T-helper 17 cell (primary cell): ENCODE measurements at places on chromosomes 1 and 21.

GRCh38 chr1:67818725-67819301 lies 14.5 kb downstream of the GNG12 start:
- no peak for DNase-seq

DNA sequence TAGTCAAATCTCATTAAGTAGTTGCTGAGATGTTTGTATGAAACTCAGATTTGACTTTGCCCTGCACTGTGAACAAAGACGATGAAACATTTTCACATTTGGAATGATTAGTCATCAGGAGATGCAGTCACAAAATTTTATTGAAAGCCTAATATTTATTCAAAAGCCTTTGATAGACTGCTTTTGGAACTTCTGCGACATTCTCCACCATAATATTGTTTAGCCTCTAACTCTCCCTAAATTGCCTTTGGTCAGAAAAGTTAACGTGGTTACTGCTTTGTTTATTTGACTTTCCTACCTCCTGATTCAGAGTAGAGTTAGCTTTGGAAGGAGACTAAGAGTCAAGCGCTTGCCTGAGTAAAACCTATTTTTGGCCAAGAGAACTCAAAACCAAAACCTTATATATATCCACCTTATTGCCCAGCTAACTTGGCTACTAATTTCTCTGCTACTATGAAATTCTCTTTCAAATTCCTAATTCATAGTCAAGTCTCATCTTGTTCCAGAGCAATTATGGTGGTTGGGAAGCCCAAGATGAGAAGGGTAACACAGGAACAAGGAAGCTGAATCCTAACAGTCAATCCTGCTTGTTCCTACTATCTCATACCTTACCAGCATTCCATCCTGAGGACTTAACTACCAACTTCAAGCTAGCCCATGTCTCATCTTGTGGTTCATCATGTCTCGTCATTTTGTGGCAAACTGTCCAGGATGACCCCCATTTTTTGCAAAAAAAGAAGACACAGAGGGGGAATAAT lies 429.6 kb downstream of the USP25 start:
- no peak for DNase-seq

GRCh38 chr1:119815361-119815760 lies 4.1 kb upstream of the REG4 start:
- no peak for DNase-seq

DNA sequence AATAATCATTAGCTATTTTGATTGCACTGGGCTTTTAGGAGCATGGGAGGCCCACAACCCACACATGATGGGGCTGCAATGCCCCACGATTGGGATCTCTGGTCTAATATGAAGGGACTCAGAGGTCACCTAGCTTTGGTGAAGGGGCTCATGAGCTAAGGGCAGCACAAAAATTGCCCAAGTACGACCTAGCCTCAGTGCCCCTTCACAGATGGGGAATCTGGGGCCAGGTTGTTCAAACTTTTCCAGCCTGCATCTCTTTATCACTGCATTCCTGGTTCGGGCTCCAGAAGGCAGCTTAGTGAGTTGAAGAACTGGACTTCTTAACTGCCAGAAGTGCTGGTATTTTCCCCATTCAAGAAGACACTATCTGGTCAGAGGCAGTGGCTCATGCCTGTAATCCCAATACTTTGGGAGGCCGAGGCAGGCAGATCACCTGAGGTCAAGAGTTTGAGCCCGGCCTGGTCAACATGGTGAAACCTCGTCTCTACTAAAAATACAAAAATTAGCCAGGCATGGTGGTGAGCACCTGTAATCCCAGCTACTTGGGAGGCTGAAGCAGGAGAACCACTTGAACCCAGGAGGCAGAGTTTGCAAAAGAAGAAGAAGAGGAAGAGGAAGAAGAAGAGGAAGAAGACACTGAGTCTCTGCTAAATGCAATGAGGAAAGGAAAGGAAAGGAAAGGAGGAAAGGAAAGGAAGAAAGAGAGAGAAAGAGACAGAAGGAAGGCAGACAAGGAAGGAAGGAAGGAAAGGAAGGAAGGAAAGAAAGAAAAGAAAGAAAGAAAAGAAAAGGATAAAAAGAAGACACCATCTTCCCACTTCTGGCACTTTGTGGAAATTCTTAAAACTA lies 258.5 kb upstream of the IRF2BP2 start:
- DNase-seq = no peak

- no peak for DNase-seq
Observed at GRCh38 chr1:170145770-170146676, at the start of gene NTMT2. TSS of gene NTMT2 (plus strand) at chr1:170145959. CDS start at chr1:170146108, 149 bp downstream.

- no peak for DNase-seq
Observed at GRCh38 chr1:111587509-111588174, 31.9 kb upstream of the RAP1A start.

GRCh38 chr1:167922611-167923074 lies 8.7 kb upstream of the ADCY10 start:
- no peak for DNase-seq

- no peak for DNase-seq
Observed at GRCh38 chr1:190179817-190180216, 297.8 kb downstream of the BRINP3 start.

DNA sequence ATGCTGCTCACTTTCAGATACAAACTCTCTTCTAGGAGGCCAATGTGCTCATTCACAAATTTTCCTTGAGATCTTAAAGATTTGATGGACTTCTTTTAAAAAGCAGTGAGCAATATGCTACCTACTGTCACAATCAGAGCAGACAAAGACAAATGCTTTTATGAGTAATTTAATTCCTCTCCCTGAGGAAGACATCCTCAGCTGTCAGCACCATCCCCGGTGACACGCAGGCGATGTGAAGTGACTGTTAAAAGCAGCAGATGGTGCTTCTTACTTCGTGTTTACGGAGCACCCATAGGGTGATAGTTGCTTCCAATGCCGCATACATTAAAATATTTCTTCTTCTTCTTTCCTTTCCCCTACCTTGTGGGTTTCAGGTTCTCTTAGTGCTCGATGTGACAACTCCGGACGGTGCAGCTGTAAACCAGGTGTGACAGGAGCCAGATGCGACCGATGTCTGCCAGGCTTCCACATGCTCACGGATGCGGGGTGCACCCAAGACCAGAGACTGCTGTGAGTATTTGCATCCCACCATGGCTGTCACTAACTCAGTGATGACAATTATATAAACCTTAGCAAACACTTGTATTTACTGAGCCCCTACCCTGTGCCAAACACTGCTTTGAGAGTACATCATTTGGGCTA lies 29.1 kb downstream of the LAMC2 start:
- DNase-seq = no peak

- no peak for DNase-seq
Observed at GRCh38 chr1:220877377-220878095, 1.7 kb upstream of the HLX start.

GRCh38 chr1:33575324-33575879 lies 103.0 kb downstream of the ZSCAN20 start:
- no peak for DNase-seq

- DNase-seq = no peak
Observed at GRCh38 chr1:167695147-167695546, 26.6 kb upstream of the MPZL1 start.

GRCh38 chr1:155471891-155472290 lies 90.7 kb downstream of the ASH1L start:
- DNase-seq = no peak

GRCh38 chr1:158564608-158565007 lies 5.8 kb downstream of the OR6P1 start:
- DNase-seq = no peak

- DNase-seq = no peak
Observed at GRCh38 chr1:28066393-28067154, 21.8 kb downstream of the EYA3 start.

DNA sequence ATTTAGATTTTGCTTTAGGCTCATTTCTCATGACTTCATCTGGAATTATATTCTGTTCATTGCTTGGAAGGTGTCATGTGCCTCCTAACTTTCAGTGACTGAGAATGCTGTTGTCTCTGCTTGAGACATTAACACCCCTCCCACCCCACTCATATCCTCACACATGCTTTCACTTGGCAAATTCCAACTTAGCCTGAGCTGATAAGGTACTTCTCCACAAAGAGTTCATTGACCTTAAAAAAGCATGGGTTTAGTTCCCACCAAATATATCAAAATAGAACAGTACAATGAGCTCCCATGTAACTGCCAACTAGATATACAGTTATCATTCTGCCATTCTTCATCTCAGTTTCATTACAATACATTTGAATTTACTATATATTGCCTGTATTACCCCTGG lies 576.5 kb upstream of the ADGRL2 start:
- no peak for DNase-seq

DNA sequence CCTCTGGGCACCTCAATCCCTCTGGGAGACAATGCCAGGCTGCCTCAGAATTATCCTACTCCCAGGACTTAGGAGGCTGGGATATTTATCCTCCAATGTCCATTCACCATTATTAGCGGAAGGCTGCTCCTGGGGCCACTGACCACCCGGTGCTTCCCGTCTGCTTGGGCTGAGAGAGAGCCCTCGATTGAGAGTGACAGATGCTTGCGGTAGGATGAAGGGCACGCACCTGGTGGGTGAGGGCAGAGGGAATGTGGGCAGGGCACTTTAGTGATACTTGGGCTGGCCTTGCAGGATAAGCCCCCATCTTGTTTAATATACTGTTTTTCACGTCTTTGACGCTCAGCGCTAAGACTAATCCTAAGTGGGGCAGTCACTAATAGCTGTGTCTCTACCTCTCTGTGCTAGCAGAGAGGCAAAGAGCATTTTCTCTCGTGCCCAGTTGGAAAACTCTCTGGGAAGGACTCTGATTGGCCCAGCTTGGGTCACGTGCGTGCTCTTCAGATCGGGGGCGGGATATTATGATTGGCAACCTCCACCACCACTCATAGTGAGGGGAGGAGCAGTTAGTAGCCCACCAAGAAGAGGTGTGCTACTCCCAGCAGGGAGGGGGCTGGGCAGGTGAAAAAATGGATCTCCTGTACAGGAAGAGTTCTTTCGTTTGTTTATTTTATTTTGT lies 10.6 kb upstream of the PARS2 start:
- no peak for DNase-seq

DNA sequence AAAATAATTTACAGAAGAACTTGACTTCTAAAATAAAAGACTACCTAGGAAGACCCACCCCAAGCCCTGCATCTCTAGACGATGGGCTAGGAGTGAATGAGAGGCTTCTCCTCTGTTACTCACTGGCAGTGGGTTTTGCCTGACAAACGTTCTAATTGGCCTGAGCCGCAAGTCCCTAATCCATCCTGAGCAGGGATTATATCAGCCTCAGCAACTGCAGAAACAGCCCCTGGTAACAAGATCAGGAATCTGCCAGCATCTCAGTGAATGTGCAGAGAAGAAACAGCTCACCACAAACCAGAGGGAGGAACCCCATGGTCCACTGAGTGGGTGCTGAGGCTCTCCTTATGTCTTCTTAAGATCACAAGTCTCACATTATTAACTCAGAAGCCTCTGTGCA lies 240.6 kb downstream of the BRINP2 start:
- no peak for DNase-seq

- no peak for DNase-seq
Observed at GRCh38 chr21:41765420-41765821, 1.4 kb downstream of the RIPK4 start.

- DNase-seq = no peak
Observed at GRCh38 chr1:161948435-161948834, 75.2 kb downstream of the OLFML2B start.

- DNase-seq = peak; percentile 53
Observed at GRCh38 chr1:182054698-182055326, 6.7 kb downstream of the ZNF648 start.

DNA sequence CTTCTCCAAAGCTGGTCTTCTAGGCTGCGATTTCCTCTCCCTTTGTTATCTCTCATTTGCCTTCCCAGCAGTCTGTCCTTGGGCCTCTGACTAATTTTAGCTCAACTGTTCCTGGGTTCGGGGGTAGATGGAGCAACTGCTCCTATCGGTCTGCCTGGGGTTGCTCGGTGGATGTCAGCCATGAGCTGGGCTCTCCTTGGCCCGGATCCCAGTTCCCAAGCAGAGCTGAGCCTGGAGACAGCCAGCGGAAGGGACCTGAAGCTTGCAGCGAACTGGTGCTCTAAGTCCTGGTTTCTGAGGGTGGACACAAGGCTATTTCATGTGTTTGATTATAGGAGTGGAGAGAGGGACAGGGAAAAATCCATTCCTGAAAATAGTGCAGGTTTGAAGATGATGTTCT lies 423.0 kb downstream of the RPS6KC1 start:
- no peak for DNase-seq

DNA sequence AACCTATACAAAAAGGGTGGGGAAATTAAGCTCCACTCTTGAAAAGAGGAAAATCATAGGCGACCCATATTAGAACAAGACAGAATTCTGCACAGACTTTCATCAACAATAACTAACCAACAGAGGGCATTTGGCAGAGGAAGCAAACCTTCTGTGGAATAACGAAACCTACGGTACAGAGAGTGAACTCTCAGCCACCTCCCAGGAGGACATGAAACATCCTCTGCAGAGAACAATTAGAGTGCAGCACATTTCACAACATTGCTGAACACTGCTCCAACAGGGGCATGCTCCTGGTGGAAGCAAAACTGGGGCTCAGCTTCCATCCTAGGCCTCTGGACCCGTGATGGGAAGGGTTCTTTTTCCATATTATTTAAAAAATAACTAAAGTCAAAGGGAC lies 110.9 kb downstream of the KCNJ15 start:
- DNase-seq = no peak

DNA sequence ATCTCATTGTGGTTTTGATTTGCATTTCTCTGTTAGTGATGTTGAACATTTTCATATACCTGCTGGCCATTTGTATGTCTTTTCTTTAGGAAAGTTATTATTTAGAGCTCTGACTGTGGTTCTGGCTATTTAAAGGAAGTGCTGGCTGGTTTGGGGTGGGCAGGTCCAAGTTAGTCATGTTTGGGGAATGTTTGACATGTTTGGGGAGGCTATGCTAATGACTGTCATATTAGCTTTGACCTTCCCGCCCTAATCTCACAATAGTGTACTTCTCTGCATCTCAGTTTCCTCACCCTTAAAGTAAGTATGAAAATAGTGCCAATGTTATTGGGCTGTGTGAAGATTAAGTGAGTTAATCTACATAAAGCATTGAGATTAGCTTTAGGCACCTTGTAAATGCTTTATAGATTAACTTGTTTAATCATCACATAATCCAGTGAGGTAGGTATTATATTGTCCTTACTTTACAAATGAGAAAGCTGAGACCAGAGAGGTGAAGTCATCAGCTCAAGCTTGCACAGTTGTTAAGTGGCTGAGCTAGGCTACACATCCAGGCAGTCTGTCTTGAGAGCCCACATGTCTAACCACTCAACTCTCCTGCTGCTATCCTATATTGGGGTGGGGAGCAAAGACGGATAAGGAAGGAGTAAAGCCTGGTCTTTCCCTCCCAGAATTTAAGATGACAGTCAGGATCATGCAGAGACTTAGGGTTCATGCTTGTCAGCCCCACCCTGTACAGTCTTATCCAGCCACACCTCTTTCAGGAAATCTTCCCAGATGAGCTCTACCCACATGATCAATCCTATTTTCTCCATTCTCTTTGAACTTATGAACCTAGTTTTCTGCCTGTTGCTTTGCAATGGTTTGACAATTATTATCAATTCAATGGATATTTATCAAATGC lies 22.8 kb upstream of the CRNN start:
- no peak for DNase-seq

- no peak for DNase-seq
Observed at GRCh38 chr1:116916002-116916401, 6.3 kb downstream of the PTGFRN start.

GRCh38 chr1:221809091-221810029 lies 67.5 kb upstream of the DUSP10 start:
- no peak for DNase-seq

- no peak for DNase-seq
Observed at GRCh38 chr1:231576804-231577718, 48.6 kb downstream of the TSNAX start.

- DNase-seq = no peak
Observed at GRCh38 chr1:233704170-233704897, 90.4 kb downstream of the KCNK1 start.
